ENCODE measurements at places on chromosomes 6 and 20.

- no peak for DNase-seq
Measured at GRCh38 chr20:52899041-52899608, 73.0 kb upstream of the TSHZ2 start.

- DNase-seq: no peak
Measured at GRCh38 chr20:43832096-43832816, 82.4 kb upstream of the TOX2 start.

- DNase-seq: no peak
Measured at GRCh38 chr20:3459881-3460307, 10.9 kb upstream of the ATRN start.

DNA sequence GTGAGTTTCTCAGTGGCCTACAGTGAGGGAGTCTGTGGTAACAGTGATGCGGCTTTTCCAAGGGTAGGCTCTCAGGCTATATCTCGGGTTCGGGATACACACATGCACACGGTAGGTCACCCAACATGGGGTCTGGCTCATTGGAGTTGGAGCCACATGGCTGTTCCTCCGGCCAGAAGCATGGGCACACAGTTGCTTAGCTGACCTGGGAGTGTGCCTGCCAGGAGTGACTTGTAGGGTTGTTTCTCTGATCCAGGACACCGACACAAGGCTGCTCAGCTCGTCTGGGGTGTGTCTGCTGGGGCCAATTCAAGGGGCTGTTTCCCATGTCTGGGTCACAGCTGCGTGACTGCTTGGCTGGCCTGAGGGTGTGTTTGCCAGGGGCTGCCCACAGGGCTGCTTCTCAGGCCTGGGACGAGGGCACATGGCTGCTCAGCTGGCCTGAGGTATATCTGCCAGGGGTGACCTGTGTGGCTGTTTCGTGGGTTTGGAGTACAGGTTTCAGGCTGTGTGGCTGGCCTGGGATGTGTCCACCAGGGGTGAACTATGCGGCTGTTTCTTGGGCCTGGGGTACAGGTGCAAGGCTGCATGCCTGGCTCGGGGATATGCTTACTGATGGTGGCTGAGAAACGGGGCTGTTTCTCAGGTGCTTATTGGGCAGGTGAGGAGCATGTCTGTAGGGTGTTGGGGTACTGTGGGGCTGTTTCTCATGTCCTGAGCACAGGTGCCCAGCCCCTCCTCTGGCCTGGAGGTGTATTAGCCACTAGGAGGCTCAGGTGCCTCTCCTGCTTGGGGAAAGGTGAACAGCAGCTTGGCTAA, 15.2 kb downstream of the KIF25 start:
- no peak for DNase-seq

DNA sequence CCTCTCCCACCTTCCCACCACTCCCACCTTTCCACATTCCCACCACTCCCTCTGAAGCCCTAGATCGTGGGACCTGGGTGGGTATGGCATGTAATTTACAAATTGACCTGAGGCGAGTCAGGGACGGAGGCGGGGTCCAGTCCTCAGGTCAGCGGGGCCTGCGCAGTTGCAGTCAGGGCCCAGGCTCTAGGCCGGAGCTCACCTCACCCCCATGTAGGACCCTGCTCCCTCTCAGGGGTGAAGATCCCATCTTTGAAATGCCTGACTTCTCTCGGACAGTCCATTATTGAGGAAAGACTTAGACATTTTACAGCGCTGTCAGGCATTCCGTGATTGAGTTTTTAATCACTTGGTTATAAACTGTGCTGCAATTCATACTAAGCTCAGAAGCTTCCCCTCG, 10.5 kb downstream of the THBS2 start:
- no peak for DNase-seq

DNA sequence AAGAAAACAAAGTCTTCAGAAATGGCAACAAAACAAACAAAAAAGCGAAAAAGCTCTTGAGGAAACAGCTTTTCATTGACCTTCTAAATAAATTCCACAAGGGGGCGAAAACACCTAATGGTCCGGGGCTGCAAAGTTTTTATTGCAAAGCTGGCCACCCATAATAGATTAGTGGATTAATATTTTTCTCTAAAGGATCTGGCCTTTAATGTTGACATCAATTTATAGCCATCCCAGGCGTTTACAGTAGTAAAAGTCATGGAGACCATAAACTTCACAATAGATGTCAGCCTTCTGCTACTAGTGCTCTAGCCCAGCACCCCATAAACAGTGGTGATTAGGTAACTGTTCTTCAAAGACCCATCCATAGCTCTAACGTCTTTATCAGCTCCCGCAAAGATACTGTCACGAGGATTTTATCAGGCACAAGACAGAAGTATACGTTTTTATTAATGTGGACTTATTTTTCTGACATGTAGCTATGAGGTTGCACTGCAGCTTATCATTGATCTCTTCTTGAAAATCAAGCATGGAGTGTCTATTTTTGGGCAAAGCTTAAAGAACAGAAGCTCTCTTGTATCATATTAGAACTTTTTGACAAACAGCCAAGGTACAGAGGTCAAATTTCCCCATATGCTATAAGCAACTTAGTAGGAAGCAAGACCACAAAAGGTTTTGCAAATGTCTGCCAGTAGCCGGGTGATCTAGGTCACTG, 4.7 kb downstream of the CITED2 start:
- DNase-seq: peak; percentile 60
